ENCODE measurements at places on chromosomes 5 and 9.

DNA sequence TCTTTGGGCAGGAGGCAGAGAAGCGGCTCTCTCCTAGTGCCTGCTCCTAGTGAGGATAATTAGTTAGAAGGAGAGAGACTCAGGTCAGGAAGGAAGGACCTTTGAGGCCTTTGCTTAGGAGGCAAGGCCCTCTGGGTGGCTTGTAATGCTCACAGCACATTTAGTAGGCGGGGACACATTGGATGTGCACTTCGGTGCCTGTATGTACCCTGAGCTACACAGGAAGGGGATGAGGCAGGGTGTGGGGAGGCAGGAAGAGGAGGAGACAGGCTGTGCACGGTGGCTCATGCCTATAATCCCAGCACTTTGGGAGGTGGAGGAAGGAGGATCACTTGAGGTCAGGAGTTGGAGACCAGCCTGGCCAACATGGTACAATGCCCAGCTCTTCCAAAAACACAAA is 7.2 kb upstream of the LCN2 start:
- DNase-seq = no peak

- no peak for DNase-seq
Observed at GRCh38 chr5:104345222-104346016, 782.8 kb upstream of the NUDT12 start.

DNA sequence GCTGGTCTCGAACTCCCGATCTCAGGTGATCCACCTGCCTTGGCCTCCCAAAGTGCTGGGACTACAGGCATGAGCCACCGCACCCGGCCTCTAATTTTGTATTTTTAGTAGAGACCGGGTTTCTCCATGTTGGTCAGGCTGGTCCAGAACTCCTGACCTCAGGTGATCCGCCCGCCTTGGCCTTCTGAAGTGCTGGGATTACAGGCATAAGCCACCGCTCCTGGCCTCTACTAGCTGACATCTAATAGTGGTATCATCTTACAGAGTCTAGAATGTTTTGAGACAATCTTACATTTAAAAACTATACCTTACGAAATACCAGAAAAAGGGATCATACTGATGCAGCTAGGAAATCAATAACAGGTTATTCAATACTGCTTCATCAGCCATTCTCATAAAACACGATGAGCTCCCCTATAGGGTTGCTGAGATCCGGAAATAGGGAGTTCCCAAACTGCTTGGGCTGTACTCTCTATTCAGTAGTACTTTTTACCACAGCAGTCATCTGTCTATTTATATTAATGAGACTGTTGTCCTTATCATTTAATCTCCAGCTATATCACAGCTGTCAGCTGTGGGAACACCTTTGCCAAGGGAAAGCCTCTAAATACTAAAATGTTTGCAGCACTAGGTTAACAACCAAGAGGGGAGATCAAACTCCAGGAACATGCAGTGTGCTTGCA is 8.1 kb upstream of the UBE2D2 start:
- DNase-seq = no peak

GRCh38 chr5:127995556-127995955 is 88.0 kb upstream of the SLC12A2 start:
- no peak for DNase-seq

GRCh38 chr9:79912318-79913070 is 340.7 kb downstream of the TLE4 start:
- DNase-seq = no peak

- DNase-seq = no peak
Observed at GRCh38 chr9:123763910-123764588, 165.9 kb downstream of the DENND1A start.

DNA sequence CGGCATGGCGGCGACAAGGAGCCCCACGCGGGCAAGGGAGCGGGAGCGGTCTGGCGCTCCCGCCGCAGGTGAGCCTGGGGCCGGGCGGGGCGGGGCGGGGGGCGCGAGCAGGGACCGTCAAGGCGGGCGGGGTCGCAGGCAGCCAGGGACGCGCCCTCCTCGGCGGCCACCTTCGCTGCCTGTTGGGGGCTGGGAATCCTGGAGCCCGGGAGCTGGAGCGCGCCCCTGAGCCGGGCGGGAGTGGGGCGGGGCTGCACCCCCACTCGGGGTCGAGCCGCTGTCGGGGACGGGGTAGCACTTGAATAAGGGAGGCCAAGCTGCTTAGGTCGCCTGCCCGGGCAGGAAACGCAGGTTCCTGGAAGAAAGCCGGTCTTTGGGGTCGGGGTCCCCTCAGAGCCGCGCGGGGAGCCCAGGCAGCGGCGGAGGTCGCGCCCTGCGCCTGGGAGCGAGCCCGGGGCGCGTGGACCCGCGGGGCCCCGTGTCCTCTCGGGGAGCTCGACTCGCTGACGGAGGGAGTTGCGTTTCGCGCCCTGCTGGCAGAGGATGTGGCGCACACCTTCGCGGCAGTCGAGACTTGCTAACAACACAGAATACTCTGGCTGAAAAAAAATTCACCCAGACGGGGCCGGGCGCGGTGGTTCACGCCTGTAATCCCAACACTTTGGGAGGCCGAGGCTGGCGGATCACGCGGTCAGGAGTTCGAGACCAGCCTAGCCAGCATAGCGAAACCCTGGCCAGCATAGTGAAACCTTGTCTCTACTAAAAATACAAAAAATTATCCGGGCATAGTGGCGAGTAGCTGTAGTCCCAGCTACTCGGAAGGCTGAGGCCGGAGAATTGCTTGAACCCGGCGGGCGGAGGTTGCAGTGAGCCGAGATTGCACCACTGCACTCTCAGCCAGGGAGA is 552 bp downstream of the OTULINL start:
- DNase-seq = peak; percentile 53

DNA sequence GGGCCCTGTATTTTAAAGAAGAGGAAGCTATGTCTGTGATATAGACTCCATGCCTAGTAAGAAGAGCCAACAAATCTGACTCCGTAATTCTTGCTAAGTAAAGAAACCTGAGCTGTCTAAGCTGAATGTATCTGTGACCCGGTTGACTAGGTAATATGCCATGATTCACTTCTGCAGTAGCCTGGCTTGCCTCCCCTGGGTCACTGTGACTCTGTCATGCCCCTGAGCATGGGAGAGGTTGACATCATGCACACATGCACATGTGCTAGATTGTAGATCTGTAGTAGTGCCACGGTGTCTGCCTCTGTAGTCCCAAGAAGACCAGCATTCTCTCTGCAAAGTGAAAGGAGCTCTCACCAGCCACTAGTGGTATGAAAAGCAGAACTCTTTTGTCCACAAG is 9.1 kb downstream of the SLC22A5 start:
- DNase-seq = no peak

DNA sequence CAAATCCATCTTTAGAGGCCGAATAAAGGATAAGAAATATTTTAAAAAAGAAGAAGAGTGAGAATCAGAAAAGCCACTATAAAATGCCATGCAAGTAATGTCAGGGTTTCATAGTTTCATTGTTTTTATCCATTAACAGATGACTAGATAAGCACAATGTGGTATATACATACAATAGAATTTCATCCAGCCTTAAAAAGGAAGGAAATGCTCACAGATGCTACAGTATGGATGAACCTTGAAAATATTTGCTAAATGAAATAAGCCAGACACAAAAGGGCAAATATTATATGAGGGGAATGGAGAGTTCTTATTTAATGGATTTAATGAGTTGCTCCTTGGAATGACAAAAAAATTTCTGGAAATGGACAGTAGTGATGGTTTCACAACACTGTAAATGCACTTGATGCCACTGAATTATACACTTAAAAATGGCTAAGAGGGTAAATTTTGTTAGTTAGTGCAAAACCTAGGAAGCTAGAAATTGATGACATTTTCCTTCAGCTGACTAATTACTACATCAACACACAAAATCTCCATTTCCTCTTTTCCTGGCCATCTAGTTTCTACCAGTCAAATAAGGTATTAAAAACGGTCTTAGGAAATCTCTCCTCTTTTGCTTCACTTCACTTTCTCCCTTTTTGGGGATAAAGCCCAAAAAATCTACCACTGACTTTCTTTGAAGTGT is 86.6 kb downstream of the GNA14 start:
- no peak for DNase-seq

DNA sequence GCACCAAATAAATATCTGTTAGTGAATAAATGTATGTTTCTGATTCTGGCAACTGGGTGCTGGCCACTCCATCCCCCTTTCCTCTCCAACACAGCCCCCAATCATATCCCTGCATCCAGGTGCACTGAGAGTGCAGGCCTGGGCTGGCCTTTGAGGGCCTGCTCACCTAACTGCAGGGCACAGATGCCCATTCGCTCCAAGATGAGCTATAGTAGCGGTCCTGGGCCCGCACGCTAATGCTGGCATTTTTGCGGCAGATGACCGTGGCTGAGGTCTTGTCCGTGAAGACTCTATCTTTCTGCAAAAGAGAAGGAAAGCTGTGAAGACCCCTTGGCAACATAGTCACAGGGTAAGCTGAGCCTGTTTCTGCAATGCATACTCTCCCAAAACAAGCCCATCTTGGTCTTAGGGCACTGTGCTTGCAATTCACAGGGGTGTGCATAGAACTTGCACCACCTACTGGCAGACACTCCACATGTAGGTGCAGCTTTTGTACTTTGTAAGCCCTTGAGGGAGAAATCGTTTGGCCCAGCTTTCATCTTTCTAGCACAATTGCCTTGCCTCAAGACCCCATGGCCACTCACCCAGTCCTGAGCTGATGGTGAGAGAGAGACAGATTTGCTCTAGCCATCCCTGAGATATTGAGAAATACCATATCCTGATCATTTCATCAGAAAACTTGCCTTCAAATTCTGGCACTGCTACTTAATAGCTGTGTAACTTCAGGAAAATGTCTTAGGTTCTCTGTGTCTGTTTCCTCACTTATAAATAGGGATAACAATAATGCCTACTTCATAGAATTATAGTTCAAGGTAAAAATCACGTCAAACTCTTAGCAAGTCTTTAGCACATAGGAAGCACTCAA is 13.5 kb downstream of the IL12B start:
- DNase-seq = peak; percentile 56

GRCh38 chr9:121780177-121781040 is 129.0 kb downstream of the DAB2IP start:
- DNase-seq = no peak

DNA sequence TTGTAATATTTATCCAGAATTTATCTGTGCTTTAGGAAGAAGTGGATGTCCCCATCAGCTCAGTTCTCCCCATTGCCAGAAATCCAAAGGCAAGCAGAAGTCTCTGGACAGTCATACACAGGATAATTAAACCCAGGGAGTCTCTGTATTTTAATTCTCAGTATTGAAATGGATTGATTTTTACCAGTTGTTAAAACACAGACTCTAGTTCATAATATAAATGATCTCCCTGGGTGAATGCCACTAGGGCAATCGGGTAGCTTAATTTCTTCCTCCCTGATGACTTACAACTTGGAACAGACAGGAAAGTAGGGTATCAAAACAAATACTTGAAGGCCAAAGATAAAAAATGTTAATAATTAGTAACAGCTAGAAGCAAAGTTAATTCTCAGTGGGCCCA is 66.5 kb upstream of the DAP start:
- DNase-seq = no peak

DNA sequence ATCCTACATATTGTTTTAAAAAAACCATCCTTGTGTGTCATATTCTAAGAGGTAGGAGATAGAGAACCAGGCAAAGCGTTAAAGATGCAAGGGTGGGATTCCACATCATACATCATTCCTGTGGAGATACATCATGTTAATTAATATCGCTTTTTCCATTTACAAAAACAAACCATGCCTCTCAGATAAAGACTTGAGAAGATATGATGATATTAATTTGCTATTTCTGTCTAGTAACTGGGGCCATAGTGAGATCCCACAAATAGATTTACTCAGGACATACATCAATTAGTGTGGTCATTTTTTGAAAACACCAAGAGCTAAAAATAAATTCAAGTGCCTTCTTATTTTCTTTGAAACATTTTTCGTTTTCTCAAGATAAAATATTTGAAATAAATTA is 165.4 kb upstream of the TARS1 start:
- no peak for DNase-seq

DNA sequence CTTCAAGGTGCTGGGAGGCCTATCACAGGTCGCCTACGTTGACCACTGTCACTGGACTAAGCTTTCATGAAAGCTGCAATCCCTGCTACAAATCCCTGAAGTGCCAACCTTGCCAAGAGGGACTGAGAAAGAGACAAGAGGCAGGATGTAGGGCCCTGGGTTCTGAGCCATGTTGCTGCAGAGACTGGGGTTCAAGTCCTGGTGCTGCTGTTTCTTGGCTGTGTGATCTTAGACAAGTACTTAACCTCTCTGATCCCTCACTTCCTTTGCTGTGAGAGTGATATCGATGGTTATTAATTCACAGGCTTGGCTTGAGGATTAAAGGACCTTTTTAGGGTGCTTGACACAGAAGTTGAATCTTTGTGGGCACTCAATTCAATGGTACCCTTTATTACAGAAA is 15.5 kb downstream of the CSF1R start:
- DNase-seq = no peak

- no peak for DNase-seq
Observed at GRCh38 chr9:128361296-128361985, 9.7 kb upstream of the URM1 start.

DNA sequence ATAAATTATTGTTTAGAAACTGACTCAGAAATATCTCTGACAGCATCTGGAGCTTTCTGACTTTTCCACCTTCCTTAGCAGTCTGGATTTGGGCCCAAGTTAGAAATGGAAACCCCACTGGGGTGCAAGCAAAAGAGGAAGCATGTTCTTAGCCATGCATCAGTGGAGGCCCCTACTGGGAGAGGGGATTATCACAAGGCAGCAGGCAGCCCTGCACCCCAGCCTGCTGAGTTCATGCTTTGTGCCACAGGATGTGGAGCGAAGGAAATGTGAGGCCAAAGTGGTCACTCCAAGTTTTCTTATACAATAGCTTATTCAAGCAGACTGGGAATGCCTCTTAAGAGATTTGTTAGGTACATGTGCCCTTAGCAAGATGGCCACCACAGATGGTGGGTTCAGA is 146.5 kb upstream of the TLX3 start:
- peak; percentile 7 for DNase-seq

DNA sequence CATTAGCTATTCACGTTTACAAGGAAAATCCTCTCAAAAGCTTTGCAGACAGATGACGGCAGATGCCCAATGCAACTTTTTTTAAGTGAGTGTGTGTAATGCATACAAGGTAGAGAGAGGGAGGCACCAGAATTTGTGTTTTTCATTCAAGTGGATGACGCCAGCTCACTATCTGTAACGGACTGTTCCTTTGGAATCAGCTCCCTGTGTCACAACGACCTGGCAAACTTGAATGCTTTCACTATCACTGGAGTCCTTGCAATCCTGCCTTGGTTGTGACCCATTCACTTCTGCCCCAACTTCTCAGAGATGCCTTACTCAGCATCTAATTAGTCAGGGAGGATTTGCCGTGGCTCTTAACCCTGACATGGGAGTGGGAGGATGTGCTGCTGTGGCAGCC is 148.5 kb downstream of the BNC2 start:
- DNase-seq = no peak

- no peak for DNase-seq
Observed at GRCh38 chr5:122462486-122462885, 150.4 kb downstream of the SNCAIP start.

GRCh38 chr5:127885176-127885575 is 182.0 kb downstream of the CCDC192 start:
- no peak for DNase-seq

DNA sequence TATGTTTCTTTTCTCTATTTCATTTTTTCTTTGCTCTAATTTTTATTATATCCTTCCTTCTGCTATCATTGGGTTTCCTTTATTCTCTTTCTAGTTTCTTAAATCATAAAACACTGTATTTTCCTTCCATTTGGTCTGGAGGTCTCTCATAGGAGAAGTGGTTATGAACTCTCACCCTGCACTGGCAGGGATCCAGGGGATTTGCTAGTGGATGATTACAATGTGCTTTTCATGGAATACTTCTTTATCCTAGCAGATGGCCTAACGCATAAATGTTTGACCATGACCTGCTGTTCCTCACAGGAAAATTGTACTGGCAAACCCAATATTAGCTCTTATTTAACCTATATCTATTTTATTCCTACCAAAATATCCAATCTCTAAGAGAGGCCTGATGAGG is 31.5 kb upstream of the SGCD start:
- no peak for DNase-seq
